ENCODE measurements at places on chromosomes 12 and 14. TPM values are rescaled to one million over a fixed set of nuclear protein-coding genes. Genes with fewer than 3 reads are reported as not detected.

DNA sequence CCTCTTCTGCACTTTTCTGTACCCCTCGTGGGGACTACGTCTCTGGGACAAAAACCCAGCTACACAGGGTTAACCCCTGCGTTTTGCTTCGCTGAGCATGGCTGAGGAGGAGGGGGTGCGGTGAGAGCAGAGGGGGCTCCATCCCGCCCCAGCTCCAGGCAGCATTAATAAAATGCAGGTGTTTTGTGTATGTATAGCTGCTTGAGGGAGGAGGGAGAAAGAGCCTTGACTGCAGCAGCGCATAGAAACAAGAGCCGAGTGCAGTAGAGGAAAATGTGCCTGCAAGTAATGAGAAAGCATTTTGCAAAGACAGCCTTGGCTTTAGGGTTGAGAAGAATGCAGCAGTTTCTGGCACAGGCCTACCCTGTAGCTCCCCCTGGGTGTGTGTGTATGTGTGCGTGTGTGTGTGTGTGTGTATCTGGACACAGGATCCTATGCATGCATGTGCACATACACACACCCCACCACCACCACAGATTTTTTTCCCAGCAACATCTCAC is 103.9 kb downstream of the ZFP36L1 start:
- DNase-seq = peak; percentile 64

KCNJ8 gene
- 3.3 TPM for total RNA-seq

AGAP2 gene
- 1.4 TPM for total RNA-seq

FAM181A gene
- total RNA-seq = not detected

DNA sequence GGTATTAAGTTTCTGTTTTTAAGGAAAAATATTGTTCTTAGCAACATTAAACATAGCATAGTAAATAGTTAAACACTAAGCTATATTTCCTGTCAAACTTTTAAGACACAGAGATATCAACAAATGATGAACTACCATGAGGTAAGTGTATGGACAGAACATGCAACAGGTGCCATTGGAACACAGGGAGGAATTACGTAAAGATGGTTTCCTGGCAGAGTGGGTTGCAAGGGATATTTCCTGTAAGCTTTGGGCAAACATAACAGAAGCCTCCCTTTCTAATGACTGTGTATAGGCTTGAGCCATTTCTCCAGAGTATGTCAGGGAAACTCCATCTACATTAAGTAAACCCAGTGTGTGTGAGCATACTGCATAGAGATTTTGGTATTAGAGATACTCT is 31.7 kb upstream of the HELB start:
- no peak for DNase-seq

GRCh38 chr12:78420991-78421390 is 443.6 kb upstream of the SYT1 start:
- DNase-seq = no peak

GRCh38 chr12:122837306-122838265 is 2.3 kb downstream of the HIP1R start:
- DNase-seq = no peak

ACACB gene
- 19.6 TPM for total RNA-seq

DNA sequence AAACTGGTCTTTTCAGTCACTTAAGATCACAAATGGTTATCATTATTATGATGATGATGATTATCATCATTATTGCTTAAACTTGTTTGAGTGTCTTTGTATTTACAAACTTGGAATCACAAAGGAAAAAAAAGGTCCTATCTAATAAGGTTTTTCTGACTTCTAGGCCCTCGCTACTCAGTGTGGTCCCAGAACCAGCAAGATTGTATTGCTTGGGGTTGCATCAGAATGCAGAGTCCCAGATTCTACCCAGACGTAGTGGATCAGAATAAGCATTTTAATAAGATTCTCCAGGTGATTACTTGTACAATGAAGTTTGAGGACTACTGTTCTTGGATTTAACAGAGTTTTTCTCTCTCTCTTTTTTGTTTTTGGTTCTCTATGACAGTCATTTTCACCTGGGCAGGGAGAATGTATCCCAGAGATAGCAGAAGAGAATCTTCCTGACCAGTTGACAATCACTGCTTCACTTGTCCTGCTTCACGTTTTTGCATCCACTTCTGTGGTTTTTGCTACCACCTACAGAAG is 29.3 kb upstream of the PPP1R12A start:
- DNase-seq = no peak

GRCh38 chr14:97748616-97749015 is 951.4 kb downstream of the VRK1 start:
- DNase-seq = no peak

DNA sequence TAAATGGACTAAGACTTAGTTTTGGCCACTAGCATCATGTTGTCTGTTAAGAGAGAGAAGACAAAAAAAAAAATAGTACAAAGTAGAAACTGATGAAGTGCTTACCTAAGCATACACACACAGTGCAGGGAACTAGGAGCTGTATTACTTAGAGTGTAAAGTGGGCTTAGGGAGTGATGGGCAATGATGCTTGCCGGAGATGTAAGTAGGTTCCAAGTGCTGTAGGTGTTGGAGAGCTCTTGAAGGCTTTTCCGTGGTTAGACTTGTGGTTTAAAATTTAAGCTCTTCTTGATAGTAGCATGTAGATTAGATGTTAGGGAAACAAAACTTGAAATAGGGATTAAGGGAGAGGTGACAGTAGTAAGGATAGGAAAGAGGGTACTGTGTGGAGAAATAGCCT is 34.7 kb downstream of the MIA2 start:
- DNase-seq = no peak

DNA sequence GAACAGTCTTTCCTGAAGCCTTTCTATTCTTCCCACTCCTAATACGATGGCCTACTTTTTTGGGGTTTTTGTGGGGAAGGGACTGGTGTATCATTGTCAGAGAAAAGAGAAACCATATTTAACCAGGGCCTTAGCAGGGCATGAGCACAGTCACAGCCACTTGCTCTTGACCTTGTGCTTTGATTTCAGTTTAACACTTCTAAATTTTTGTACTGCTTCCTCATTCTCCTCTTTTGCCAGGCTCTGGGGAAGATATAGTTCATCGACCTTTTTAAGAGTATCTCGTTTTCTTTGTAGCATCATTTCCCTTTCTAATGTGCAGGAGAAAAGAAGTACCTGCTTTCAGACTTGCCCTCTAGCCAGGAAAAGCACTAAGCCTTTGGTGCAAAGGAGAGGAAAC is 2.2 kb downstream of the ZBTB1 start:
- no peak for DNase-seq

DNA sequence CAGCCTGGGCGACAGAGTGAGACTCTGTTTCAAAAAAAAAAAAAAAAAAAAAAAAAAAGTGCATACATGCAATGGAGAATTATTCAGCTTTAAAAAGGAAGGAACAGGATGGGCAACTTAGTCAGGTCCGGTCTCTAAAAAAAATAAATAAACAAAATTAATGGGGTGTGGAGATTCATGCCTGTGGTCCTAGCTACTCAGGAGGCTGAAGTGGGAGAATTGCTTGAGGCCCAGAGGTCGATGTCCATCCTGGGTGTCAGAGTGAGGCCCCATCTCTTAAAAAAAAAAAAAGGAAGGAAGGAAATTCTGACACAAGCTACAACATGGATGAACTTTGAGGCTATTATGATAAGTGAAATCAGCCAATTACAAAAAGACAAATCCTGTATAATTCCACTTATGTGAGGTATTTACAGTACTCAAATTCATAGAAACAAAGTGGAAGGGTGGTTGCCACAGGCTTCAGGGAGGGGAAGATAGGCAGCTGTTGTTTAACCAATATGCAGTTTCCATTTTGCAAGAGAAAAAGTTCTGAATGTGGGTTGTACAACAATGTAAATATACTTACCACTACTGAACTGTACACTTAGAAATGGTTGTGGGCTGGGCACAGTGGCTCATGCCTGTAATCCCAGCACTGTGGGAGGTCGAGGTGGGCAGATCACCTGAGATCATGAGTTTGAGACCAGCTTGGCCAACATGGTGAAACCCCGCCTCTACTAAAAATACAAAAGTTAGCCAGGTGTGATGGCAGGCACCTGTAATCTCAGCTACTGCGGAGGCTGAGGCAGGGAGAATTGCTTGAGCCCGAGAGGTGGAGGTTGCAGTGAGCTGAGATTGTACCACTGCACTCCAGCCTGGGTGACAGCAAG is 12.3 kb upstream of the APOF start:
- peak; percentile 20 for DNase-seq

IL31 gene
- not detected for total RNA-seq

GRIP1 gene
- 11.5 TPM for total RNA-seq

SERPINA4 gene
- not detected for total RNA-seq

DNA sequence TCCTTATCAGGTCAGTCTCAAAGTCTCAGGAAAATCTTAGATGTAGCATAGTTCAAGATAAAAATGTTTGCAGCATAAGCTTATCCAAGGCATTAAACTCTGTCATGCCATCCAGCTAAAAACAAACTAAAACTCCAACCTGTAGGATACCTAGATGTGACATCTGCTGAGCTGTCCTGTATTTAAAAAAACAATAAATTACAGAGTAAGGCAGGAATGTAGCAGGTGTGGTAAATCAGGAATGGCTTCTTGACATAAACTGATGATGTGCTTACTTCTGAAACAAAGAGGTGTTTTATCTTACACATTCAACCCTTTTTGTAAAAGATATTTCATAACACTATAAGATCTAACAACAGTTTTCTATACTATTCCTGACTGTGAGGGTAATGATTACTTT is 30.6 kb upstream of the DLGAP5 start:
- DNase-seq = no peak

DNA sequence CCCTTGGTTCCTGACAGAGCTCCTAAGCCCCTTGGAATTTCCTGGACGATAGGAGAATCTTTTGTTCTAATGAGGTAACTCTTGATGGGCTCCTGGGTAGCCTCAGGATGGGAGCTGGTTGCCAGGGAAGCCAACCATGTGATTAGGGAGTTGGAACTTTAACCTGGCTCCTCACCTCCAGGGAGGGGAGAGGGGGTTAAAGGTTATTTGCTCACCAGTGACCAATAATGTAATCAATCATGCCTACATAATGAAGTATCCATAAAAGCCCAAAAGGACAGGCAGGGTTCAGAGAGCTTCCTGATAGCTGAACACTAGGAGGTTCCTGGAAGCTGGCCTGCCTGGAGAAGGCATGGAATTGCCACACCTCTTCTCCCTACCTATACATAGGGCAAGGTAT is 6.2 kb upstream of the CNOT2 start:
- no peak for DNase-seq

GRCh38 chr14:60242429-60242828 is 6.6 kb upstream of the PPM1A start:
- DNase-seq = no peak

DNA sequence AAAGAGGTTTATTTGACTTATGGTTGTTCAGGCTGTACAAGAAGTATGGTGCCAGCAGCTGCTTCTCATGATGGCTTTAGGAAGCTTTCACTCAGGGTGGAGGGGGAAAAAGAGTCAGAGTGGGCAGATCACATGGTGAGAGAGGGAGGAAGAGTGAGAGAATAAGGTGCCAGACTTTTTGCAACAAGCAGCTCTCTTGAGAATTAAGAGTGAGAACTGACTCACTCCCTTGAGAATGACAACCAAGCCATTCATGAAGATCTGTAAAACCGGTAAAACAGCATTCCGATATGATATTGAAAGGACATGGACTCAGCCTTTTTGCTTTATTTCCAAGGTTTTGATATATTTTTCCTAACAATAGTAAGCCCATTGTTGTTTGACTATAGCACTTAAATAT is 501.2 kb downstream of the GALC start:
- no peak for DNase-seq

OR11H6 gene
- not detected for total RNA-seq

- no peak for DNase-seq
These were observed 20.3 kb downstream of the PRICKLE1 start for GRCh38 chr12:42568952-42569915.

PTPRO gene
- not detected for total RNA-seq

SERPINA6 gene
- not detected for total RNA-seq

NXPH4 gene
- 18.8 TPM for total RNA-seq

TTC6 gene
- 1.8 TPM for total RNA-seq

GRCh38 chr14:94844593-94845152 is 74.8 kb upstream of the GSC start:
- no peak for DNase-seq

- peak; percentile 35 for DNase-seq
These were observed 390.2 kb downstream of the LRIG3 start for GRCh38 chr12:58529897-58530741.

GRCh38 chr12:84201976-84202375 is 710.6 kb downstream of the SLC6A15 start:
- no peak for DNase-seq

KIF21A gene
- 43.1 TPM for total RNA-seq

C14orf180 gene
- not detected for total RNA-seq

GRCh38 chr12:8012651-8013309 is 19.7 kb upstream of the FOXJ2 start:
- DNase-seq = no peak

DNA sequence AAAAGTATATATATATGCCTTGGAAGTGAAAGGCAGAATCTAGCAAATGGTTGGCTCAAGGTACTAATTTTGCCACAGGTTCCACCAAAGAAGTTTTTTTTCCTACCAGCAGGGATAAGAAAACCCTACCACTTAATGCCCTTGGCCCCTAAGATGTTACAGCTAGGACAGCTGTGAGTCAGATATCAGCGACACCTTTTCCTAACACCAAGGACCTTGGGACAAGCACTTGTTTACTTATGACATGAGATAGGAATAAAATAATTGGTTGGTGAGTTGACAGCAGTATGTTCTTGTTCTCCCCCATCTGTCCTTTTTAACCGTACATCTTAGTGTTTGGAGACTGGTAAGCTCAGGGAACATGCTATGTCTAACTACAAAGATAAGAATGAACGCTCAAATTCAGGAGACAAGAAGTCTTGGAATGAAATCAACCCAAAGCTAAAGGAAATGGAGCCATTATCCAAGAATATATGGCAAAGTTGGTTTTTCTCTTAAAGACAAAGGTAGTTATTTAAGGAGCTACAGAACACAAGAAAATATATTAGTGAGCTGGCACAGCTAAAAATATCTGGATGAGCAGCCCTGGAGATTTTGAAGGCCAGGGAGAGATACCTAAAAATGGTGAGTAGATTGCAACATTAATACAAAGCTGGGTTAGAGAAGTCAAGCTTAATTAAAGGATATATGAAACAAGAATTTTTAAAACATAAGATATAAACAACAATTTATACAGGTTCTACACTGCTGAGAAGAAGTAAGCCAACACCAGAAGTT is 126.8 kb downstream of the TMTC1 start:
- DNase-seq = no peak

- no peak for DNase-seq
These were observed 333.3 kb downstream of the ZFP36L1 start for GRCh38 chr14:68459480-68460136.

Measured in lower leg skin (tissue), 4 donors.